ENCODE measurements at places on chromosomes 12 and 14.

GRCh38 chr14:31159682-31160296 is 47.8 kb downstream of the HECTD1 start:
- DNase-seq = no peak

DNA sequence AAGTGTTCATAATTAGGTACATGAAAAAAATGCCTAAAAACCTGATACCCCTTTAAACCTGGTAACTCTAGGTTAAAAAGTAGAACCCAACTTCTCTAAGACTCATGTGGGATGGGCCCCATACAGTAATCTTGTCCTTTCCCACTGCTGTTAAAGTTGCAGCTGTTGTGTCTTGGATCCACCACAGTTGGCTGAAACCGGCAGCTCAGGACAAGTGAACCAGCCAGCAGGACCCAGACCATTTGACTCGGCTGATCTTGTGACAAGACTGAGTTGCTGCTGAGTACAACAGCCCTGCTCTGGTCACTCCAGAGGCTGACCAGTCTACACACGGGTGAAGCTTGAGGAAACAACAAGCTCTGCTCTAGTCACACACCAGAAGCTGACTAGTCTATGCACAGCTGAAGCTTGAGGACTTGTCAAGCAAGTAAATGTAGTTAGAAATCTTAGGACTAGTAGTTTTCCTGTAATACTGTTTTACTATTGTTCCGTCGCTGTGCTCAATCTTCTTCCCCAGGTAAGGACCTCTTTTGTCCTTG is 60.6 kb downstream of the DHRS2 start:
- DNase-seq = no peak

- no peak for DNase-seq
Measured at GRCh38 chr12:120234643-120235368, 30.7 kb downstream of the PXN start.

DNA sequence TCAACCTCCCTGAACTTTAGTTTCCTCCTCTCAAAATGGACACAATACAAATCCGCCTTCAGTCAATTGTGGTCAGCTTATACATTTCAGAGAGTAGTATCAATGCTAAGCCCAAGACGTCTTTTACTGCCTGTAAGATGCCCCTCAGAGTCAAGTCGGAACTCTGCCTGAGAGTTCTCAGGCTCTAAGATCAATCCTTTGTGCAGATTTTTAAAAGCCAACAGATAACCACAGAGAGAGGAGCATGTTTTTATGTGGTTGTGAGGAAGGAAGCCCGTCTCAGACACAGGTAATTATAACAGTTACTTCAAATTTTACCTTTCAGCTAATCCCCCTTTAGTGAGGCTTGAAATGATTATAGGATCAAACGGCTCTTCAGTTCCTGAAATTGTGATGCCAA is 91.6 kb downstream of the HELB start:
- no peak for DNase-seq

DNA sequence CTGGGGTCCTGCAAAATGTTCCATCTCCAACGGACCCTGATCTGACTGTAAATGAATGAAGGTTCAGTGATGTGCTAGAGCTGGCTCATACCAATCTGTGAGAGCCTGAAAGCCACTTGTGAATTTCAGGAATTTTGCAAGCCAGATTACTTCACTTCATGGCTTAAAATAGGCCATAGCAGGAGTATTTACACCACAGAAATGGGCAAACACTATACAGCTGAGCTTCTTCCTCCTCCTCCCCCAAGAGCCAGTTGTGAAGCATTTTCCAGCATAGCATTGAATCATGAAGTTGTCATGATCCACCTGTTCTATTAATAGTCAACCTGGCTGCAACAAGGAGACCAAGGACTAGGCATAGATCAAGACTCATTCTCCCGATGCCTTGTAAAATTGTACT is 141.3 kb upstream of the RASSF8 start:
- DNase-seq = no peak

- DNase-seq = no peak
Measured at GRCh38 chr12:131384544-131384855, 326.4 kb upstream of the SFSWAP start.

DNA sequence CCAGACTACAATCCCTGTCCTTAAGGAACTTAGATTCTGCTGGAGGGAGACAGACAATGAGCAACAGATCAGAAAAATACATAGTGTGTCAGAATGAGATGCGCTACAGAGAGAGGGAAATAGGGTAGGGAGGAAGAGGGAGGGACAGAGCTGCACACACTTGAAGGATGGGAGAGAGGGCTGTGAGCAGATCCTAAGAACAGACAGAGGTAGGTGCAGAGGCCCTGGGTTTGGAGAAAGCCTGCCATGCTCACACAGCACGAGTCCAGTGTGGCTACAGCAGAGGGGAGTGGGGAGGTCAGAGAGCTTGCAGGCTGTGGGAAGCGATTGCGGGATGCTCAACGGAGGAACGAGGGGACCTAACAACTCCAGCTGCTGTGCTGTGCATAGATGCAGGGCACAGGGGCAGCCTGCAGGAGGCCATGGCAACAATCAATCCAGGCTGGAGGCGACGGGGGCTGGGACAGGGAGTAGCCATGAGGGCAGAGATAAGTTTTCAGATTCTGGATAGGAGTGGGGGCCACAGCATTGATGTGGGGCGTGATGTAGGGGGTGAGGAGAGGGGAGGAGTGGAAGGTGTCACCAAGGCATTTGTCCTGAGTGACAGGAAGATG is 20.7 kb downstream of the FAIM2 start:
- no peak for DNase-seq

GRCh38 chr12:61037792-61038191 is 1222.4 kb upstream of the USP15 start:
- no peak for DNase-seq

DNA sequence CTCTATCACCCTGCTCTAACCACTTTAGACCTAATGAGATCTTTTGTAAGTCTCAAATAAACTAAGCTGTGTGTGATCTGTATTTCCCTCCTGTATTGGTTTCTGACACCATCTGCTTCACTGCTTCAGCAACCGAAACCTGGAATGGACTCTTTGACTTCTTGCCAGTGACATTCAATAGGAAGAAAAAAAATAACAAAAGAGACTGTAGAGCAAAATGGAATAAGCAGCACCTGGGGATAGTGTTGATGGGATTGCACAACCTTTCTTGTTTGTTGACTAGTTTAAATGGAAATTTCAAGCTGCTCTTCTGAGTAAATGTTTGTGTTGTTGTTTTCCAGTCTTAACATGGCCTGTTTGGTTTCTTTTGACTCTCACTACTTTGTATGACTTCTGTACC is 888.6 kb upstream of the SEL1L start:
- no peak for DNase-seq

GRCh38 chr12:99906786-99907579 is 77.8 kb downstream of the ANKS1B start:
- DNase-seq = no peak

DNA sequence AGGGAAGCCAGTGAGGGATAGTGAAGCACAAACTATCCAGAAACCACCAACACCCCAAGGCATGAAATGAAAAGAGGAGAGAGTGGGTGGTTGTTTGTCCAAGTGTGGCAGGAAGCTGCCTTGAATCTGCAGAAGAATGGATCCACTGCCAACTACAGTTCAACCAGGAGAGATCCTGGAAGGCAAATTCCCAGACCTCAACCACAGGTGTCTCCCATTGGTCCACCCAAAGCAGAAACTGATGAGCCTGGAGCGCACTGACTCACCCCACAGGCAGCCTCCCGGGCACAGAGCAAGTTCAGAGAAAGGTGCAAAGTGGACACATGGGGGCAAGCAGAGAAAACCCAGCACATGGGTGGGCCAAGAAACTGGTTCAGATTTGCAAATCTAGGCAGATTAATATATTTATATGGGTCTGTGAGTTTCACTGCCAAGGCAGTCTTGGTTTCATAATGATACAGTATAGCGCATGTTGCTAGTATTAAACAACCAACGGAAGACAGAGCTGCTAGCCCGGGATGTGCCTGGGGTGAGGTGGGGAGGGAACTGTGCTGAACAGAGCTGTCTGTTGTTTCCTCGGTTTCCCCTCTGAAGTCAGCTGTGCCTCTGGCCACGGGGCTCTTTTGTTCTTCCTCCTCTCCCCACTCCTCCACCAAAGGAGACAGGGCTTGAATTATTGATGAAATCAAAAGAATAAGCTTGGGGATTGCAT is 416.2 kb upstream of the CCDC196 start:
- no peak for DNase-seq

GRCh38 chr14:92560106-92560865 is 46.7 kb downstream of the RIN3 start:
- no peak for DNase-seq

DNA sequence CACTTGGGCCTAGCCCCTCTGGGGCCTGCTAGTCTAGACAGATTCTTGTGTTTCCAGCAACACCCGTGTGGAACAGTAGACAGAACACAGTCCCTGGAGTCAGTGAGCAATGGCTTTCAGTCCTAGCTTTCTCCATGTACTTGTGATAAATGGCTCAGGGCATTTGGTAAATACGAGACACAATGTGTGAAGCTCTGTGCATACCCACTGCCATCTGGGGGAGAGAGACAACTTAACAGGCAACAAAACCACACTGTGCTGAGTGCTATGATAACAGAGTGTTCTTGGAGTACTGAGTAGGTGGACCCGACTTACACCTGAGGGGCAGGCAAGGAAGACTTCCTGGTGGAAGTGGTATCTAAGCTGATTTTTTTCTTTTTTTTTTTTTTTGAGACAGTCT is 86.3 kb upstream of the TBX3 start:
- DNase-seq = no peak

- no peak for DNase-seq
Measured at GRCh38 chr14:66036547-66036946, 449.6 kb upstream of the CCDC196 start.

- no peak for DNase-seq
Measured at GRCh38 chr14:104214431-104215218, 76.2 kb downstream of the KIF26A start.

DNA sequence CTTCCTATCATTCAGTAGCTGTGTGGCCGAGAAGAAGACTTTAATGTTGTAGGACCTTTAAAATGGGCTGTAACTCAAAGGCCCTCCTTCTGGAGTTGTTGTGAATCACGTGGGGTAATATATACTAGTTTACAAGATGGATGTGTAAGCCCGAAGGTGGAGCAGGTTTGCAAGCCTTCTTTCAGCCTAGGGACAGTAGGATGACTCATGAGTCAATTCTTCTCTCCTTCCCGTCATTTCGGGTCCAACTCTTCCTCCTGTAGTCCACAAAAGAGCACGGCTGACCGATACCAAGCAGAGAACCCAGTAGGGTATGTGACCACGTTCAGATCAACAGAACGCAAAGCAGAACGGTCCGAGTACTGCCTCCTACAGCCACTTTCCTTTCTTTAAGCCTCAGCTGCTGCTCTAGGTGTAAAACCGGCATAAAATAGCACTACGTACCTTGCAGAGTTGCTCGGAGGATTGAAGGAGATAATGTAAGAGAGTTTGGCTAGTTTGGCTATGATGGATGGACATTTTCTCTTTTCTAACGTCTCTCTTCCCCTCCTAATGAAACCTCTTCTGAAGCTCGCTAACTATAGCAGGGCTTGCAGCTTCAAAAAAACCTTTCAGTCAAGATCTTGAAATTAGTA is 1.3 kb upstream of the RASSF3 start:
- no peak for DNase-seq

DNA sequence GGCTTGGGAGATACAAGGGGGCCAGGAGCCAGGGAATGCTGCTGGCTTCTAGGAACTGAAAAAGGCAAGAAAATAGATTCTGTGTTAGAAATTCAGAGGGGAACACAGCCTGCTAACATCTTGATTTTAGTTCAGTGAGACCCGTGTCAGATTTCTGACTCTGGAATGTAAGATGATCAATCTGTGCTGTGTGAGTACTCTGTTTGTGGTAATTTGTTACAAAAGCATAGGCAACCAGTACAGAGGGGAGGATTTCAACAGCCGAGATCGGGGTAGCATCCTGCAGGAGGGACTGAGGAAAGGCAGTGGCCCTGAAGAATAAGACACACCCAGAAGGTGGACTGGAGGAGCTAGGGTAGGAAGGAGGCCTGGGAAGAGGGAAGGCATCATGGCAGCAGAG is 410.0 kb upstream of the CCDC196 start:
- no peak for DNase-seq

DNA sequence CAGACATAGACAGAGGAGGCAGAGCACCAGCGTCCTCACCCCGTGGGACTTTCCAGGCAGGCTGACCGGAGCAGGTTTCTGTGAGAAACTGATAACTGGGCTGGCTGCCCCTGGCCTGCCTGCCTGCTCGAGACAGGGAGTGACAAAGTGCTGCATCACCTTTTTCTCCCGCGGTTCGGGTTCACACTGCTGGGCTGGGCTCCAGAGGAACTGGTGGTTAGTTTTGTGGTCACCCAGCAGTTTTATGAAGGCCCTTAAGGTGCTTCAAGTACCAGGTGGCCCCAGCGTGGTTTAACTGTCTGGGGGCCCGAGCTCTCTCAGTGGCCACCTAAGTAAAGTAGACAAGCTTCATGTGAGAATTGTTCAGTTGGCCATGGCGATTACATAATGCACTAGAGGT is 1073.6 kb downstream of the BCL11B start:
- DNase-seq = no peak

DNA sequence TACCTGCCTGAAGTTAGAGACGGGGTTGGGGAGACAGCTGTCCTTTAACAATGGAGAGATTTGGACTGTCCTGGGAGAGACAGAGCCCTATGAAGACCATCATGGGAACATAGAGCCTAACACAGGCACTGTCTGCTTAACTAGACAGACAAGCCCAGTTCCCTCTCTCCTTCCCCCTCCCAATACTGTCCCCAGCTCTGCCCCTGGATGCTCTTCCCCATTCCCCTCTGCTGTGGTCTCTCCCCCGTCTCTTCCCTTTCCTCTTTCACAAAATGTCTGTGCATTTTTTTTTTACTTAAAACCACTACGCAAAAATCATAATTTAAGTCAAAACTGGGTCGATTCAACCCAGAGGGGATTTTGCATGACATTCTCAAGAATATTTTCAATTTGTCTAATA is 232.9 kb downstream of the CHST11 start:
- no peak for DNase-seq

- no peak for DNase-seq
Measured at GRCh38 chr14:99821519-99822508, 28.6 kb downstream of the EML1 start.

DNA sequence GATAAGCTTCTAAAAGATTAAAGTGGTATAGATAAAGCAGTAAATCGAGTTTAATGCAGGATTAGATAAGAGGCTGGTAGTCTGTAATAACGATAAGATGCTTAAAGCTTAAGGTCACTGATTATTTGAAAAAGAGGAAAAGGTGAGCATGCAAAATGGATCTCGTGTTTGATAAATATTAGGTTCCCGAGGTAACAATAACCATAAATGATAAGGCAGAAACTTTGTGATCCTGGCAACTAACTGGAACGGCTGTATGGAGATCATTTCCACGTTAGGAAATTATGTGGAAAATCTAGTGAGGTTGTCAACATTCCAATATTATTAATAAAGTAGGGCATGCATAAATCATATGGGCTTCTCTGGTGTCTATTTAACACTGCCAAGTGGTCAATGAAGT is 255.5 kb downstream of the EFCAB11 start:
- no peak for DNase-seq
